ENCODE measurements at places on chromosomes 4 and X.
A peak's percentile ranks its signal among the peaks of the same experiment; 100 is the strongest.

- no peak for DNase-seq
Measured at GRCh38 chr4:110610940-110611831, 11.7 kb downstream of the PITX2 start.

DNA sequence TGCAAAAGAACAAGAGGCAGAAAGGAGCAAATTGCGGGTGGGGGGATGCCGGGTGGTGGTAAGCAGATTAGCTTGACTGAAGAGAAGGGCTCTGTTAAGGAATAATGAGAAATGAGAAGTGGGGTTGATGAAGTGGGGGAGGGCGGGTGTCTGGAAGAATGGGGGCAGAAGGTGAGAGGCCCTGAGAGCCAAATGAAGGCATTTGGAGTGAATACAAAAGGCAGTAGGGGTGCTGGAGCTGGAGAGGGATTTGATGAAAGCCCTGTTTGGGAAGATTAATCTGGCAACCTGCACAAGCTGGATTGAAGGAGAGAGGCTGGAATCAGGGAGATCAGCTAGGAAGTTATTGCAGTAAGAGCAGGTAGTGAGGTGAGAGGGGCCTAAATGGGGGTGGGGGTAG, 82.1 kb downstream of the GUCY2F start:
- no peak for DNase-seq

- DNase-seq: no peak
Measured at GRCh38 chr4:109410776-109411175, 22.8 kb upstream of the SEC24B start.

DNA sequence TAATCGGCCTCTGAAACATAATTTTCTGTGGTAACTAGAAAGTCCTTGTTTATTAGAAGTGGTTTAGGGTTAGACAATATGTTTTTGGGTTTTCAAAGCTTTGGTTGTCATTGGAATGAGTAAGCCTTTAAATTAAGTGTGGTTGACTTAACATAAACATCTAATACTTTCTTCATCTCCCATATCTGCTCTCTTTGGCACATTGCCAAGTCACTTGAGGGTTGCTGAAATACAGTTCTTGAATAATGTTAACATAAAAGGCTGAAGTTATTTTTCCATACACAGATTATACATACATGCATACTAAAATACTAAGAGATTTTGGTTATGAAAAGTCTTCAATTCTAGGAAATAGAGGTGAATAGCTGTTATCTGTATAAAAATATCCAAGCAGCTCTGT, 241.7 kb upstream of the BMP3 start:
- no peak for DNase-seq

DNA sequence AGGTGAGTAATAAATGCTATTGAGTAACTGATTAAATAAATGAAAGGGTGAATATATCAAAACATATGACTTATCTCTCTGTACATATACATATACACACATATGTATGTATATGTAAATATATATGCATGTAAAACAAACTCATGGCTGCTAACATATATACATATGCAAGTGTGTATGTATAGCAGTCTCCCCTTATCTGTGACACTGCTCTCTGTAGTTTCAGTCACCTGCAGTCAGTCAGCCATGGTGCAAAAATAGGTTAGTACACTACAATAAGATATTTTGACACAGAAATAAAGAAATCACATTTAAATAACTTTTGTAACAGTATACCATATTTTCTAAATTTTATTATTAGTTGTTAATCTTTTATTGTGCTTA, 467.4 kb downstream of the EPHA5 start:
- no peak for DNase-seq

DNA sequence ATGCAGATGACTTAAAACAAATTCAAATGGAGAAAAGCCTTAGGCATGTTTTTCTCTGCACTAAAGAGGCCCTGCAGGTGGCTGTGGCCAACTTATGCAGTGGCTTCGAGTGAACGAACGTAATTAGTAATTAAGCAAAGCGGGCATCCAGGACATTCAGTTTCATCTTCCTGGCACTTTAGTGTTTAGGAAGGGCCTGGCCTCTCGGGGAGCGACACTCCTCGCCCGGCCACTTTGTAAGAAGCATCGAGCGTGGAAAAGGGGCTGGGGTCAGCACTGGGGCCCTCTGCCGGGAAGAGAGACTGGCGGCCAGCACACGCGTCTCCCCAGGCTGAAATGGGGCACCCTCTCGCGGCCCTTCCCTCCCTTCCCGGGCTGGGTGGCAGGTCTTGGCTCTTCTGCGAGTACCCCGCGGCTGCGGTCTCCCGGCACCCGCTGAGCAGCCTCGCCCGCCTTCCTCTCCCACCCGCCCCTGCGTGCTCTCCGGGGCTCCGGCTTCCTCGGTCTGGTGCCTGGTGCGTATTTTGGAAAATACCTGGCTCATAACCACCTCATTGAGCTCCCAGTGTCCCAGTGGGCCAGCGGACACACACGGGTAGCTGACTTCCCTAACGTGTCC, 677 bp upstream of the CYP4V2 start:
- DNase-seq: peak; percentile 48

GRCh38 chr4:139901531-139902320, 236.1 kb downstream of the MGST2 start:
- no peak for DNase-seq

GRCh38 chr4:82754513-82755165, 44.0 kb downstream of the SCD5 start:
- no peak for DNase-seq

- no peak for DNase-seq
Measured at GRCh38 chr4:182874304-182874751, 42.9 kb downstream of the DCTD start.

DNA sequence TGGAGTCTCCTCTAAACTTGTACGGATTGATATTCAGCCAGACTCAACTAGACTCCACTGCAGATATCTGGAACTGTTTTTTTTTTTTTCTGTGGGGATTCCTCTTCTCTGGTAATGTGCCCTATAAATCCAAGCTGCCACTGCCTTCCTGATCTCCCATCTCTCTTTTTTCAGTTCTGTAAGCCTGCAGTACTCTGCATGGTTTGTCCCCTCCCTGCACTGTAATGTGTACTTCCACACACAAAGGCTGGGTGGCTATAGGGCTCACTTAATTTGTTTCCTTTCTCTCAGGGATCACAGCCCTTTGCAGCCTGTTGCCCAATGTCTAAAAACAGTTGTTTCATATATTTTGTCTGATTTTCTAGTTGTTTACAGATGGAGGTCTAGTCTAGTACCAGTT, 84.7 kb upstream of the RPA4 start:
- DNase-seq: no peak

- DNase-seq: no peak
Measured at GRCh38 chr4:30957706-30958105, 237.5 kb downstream of the PCDH7 start.

- no peak for DNase-seq
Measured at GRCh38 chr4:185380320-185380719, 15.4 kb downstream of the LRP2BP start.

Measured in activated CD4-positive, alpha-beta T cell treated with anti-CD3 and anti-CD28 coated beads, Interleukin-2, Interleukin-6, amounts not matched to agents 100 ng/mL and 50 ng/mL, durations not matched to agents 16 hours and 8 hours (primary cell).